GOT3 (cell line): ENCODE measurements at places on chromosomes 3 and 15.

DNA sequence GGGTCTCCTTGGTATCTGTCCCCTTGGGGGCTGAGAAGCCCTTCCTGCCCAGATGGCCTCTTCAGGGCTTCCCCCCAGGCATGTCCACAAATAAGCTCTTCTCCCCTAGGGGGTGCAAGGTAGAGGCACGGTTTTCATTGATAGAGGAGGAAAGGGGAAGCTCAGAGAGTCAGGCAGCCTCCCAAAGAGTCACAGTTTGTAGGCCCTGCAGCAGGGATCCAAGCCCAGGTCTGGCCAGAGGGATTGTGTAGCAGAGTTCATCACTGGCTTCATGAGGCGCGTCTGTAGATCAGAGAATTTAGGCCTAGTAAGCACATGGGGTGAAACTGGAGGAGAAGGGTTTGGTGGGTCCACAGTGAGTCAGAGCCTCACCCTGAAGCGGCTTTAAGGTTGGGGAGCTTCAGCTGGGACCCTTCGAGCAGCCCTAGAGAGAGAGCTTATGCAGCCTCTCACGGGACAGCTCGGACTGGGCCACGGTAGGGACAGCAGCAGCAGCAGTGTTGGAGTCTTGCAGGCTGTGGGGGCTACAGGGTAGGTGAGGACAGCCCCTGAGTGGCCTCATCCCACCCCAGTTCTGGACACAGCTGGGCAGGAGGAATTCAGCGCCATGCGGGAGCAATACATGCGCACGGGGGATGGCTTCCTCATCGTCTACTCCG lies 37.5 kb upstream of the ESYT3 start:
- no peak for DNase-seq

- DNase-seq = peak; percentile 52
These were observed at the start of the genes LRRC34 and LRRIQ4 for GRCh38 chr3:169812332-169813235. Gene LRRC34 (minus strand): TSS chr3:169812904. CDS start chr3:169812548, 356 bp downstream. Gene LRRIQ4 (plus strand): TSS chr3:169812870. CDS start chr3:169821922, 9,052 bp downstream.

DNA sequence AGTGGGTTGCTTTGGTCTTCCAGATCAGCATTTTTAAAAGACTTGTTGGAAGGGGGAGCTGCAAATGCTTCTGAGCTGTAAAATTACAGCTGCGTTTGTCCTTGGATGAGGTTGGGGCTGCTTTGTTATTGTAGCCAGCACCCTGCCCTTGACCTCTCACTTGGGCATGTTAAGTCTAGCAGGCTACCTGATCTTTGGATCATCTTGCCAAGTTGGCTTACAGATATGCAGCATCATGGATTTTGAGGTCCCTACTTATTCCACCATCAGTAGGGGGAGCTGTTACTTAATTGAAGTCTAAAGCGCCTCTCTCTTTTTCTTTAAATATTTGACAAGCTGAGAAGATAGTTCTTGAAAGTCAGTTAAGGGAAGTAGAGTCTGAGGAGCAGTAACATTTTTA lies 793.0 kb downstream of the MCTP2 start:
- no peak for DNase-seq

DNA sequence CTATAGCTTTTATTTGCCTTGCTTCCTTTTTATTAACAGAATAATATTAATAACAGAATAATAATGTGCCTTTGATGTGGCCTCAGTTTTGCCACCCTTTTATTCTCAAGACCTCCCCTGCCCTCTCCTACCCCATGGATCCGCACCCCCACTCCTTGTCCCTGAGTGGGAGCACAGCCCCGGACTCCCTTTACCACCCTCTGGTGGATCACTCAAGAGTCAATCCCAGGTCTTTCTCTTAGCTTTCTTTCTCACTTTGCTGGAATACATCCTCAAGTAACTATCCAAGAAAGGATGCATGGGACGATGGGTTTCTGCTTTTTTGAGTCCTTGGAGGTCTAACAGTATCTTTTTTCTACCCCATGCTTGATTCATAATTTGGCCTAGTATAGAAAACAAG lies 63.4 kb downstream of the KLF13 start:
- no peak for DNase-seq

- DNase-seq = no peak
These were observed 1.4 kb downstream of the IGF1R start for GRCh38 chr15:98649472-98650416.
